Activated CD4-positive, alpha-beta T cell treated with anti-CD3 and anti-CD28 coated beads for 24 hours (primary cell): ENCODE measurements at places on chromosomes 12 and 14.

- DNase-seq: no peak
Observed at GRCh38 chr14:70773182-70773862, 36.0 kb downstream of the MAP3K9 start.

DNA sequence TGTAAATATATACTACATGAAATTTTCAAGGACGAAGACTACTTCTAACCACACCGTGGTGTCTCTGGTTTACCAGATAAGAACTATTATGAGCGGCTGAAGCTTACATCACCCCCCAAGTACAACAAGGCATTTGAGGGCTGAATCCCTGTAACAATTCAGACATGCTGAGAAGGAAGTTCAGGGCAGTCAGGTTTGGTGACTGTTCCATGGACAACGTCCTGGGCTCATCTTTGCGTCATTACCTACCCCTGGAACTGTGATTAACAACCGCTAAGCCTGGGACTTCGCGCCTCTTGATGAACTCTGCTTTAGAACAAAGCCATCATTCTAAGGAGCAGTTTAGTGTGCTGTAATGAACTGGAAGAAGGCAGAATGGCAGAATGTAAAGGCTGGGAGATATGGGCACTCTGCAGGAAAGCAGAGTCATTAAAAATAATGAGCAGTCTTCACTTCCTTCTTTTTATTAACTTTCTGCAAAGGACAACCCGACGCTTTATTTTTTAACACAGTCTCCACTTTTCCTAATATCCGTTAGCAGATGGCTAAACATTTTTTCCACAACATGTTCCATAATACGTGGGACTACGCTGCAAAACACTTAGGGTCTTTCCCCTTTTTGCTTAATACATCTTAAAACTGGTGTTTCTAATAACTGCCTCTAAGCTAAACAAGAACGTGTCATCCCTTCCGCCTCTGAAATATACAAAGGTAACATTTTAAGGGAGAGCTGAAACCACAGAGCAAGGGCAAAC, 263.2 kb downstream of the ADAMTS20 start:
- DNase-seq: no peak

DNA sequence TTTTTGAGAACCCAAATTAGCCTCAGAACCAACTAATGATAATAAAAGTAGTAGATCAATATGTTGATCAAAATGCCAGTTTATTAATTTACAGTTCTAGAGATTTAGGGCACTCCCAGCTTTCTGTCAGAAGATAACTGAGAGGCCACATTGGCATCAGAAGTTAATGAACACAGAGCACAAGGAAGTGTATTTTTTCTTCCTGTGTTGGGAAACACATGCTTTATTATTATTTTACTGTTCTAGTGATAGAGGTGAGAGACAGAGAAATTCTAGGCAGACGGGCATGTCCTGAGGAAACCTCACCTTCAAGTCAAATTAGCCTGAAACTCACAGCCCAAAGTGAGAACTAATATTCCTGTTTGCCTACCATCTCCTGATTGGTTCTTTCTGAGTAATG, 213.7 kb downstream of the PCNX1 start:
- DNase-seq: no peak

DNA sequence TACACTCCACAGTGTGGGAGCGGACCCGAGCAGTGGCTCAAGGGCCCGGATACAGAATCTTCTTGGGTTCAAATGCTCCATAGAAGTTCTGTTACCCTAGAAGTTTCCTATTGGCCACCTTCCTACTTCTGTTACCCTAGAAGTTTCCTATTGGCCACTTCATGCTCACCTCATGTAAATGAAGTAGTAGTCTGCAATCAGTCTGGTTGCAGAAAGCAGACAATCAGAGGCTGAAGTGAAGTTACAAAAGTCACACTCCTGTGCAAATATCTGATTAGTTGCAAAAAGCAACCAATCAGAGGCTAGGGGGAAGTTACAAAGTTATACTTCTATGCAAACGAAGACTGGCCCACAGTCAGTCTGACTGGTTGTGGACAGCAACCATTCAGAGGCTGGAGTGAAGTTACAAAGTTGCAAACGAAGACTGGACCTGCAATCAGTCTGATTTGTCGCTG, 77.8 kb upstream of the CPNE8 start:
- DNase-seq: no peak

GRCh38 chr12:121537814-121538698, 42.8 kb downstream of the KDM2B start:
- no peak for DNase-seq

DNA sequence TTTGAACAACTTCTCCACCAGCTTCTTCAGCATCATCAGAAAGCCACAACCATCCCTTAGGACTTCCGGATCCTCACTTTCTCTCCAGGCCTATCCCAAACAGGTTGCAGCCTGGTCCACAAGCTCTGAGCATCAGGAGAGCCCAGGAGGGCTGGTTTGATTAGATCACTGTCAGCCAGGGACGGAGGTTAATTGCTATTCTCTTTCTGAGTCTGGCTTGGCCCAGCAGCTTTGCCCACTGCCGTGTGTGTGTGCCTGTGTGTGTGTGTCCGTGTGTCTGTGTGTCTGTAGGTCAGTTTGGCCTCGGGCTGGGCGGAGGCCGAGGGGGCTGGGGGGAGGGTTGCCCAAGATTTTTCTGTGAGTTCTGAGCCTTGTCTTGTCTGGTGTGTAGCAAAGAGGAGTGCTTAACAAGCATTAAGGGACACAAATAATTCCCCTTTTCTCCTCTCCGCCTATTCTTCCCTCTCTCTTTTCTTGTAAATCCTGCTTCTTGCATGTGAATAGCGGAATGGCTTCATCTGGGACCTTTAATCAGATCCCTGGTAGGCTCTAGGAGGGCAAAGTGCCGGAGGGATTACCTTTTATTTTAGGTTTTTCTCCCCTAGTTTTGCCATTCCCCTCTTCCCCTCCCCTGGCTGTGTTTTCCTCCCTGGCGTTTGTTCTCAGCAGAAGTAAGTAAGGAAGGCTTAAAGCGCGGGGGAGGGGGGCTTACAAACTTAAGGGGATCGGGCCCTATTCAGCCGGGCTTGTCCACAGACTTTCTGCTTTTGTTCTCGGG, 138.2 kb upstream of the LHX5 start:
- DNase-seq: no peak

- DNase-seq: no peak
Observed at GRCh38 chr14:98415766-98416165, 856.2 kb downstream of the BCL11B start.

DNA sequence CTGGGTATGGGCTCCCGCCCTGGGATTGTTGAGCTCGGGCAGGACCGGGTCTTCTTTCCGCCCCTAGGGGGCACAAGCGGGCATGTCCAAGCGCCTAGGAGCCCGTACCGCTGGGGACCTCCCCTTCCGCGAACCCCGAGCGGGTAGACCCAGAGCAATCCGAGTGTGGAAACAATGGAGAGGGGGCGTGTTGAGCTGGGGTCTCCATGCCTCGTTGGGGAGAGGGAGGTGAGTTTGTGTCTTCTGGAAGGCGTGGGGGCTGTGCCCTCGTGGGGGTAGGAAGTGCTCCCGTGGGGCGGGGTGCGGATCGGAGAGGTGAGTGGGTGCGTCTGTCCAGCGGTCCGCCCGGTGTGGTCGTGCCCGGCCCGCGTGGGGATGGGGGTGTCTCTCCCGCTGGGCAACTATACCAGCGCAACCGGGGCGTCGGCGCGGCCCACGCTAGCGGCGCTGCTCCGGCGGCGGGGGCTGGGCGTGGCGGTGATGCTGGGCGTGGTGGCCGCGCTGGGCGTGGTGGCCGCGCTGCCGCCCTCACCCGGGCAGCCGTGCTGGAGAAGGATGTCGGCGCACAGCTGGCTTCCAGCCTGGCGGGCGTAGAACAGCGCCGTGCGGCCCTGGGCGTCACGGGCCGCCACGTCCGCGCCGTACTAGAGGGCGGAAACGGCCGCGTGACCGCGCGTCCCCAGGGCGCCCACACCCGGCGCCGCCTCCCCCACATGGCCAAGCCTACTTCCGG, 12.2 kb downstream of the AGAP2 start:
- DNase-seq: no peak

GRCh38 chr12:107058190-107058589, 35.2 kb downstream of the CRY1 start:
- no peak for DNase-seq

DNA sequence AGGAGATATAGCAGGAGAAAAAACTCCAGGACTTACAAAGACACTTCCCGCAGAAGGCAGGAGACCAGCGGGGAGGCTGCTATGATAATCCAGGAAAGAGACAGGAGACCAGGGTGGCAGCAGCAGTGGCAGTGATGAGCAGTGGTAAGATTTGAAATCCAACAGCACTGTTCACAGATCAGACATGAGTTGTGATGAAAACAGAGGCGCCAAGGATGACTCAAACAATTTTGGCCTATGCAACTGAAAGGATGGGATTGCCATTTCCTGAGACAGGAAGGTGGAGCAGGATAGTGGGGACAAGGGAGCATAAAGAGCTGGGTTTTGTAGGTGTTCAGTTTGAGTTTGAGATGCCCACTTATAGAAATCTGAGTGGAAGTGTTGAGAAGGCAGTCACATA, 108.6 kb upstream of the DYRK2 start:
- no peak for DNase-seq

GRCh38 chr12:52812749-52813148, 1.2 kb downstream of the KRT4 start:
- no peak for DNase-seq

DNA sequence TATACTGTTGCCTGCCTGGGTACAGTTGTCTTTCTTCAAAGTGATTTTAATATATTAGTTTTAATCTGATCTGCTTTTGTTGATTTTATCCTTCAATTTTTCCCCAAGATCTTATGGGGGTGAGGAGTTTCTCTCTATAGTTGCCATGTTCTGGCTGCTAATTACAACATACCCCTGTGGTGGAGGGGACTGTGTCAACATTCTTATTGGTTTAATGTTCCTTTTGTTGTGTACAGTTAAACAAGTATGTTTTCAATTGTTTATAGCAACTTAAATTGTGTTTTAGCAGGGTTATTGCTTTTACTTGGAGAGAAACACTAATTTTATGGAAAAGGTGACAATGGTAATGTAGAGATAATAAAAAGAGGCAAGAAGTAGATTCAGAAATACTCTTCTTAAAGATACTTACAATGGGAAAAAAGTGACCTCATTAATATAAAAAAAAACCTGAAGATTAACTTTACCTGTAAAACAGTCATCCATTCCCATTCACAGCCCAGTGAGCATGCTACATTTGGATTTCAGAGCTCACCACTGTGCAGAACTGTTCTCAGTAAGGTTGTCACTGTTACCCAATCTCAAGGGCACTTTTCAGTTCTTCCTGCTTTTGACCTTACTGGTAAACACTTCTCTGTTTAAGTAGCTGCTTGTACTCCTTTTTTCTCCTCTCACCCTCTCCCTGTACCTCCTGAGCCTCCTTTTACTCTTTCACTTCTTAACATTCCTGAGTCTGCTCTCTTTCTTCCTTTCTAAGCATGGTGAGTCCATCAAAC, 8.1 kb upstream of the LRRK2 start:
- no peak for DNase-seq

- no peak for DNase-seq
Observed at GRCh38 chr12:64670019-64670418, 59.7 kb downstream of the RASSF3 start.

DNA sequence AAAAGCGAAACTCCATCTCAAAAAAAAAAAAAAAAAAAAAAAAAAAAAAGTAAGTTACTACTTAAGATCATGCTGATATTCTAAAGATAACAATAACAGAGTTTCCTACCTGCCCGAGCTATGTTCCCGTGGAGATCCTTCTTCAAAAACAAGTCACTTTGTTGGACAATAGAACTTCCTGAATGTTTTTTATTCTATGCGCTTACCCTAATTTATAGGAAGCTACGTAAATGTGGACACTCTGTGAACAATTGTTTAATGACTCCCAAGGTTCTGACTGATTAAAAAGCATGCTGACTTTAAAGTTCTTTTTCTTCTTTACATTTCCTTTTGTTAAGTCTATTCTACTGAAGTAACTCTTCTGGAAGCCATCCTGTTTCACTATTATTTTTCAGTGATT, 52.5 kb downstream of the FGD4 start:
- DNase-seq: no peak

- no peak for DNase-seq
Observed at GRCh38 chr12:79707830-79708229, 17.1 kb upstream of the PAWR start.

DNA sequence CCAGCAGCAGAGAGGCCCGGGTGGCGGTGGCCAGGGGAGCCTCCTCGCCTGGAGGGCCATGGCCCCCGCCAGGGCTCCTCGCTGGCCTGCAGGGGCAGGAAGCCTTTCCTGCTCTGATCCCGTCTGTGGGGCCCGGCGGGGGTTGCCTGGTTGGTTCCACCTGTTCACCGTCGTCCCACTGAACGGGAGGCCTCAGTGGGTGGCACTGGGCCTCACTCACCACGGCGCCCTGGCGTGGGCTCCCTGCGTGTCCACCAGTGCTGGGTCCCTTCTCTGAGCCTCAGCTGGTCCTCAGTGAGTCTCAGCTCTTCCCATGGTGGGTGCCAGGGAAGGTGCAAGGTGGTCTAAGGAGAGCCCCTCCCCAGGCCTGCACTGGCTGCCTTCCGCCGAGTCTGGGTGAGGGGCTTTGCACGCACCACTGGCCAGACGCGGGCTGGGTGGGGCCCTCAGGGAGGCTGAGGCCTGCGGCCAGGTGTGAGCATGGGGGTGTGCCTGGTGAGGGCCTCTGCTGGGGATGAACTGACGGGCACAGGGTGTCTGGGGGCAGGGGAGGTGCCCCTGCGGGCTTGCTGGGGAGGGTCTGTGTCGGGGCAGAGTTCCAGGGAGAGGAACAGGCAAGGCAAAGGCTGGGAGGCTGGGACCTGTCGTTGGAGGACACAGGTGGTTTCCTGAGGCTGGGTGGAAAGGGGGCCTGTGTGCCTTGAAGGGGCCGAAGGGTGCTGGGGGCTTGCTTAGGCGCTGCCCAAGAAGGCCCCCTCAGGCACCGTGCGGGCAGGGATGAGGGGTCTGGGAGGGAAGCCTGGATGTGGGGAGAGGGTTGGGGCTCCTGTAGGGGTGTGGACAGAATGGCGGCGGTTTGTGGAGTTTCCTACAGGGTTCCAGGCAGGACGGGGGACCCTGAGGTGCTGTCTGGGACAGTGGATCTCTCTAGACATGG, 339.8 kb downstream of the TMEM121 start:
- no peak for DNase-seq

DNA sequence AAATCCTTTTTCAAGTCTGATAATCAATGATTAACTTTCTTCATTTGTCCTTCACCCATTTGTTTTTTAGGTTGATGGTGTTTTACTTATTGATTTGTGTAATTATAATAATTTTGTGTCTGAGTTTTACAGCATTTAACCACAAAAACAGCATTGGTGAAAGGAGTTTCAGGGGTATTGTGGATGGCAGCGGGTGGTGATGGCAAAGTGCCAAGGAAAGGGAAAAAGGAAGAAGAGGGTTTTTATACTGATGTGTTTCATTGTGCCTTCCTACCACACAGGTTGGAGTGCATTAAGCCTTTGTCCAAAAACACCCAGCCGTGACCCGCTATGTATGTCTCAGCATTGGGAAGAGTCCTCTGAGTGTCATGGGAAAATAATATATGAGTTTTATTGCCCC, 150.3 kb downstream of the DAD1 start:
- DNase-seq: no peak

DNA sequence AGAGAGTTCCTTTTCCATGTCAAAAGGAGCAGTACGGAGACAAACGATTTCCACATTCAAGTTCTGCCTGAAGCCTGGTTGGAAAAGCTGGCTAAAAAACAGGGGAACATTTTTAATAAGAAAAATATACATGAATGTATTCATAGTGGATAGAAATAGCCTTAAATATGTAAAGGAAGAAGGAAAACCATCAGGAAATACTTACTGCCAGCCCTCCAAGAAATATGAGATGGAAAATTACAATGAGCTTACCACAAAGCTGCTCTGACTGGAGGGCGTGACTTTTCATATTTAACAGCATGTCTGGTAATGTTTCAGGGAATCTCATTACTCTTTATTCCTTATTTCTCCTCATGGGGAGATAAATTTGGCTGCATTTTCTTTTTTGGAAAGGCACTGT, 75.9 kb upstream of the ZDHHC17 start:
- no peak for DNase-seq
